ENCODE measurements at places on chromosomes 5 and 9.

- DNase-seq = no peak
Measured at GRCh38 chr5:136087961-136088871, 44.4 kb upstream of the SMAD5 start.

DNA sequence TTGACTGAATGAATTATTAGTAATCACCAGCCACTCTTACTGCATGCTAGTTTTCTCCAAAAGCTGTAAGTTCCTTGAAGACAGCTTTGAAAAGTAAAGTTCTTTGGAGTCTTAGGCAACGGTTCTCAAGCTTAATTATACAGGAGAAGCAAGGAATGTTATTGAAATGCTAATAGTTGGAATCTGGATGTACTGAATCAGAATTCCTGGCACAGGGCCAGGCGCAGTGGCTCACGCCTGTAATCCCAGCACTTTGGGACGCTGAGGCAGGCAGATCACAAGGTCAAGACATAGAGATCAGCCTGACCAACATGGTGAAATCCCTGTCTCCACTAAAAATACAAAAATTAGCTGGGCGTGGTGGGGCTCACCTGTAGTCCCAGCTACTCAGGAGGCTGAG, 33.4 kb downstream of the GRIA1 start:
- peak; percentile 49 for DNase-seq

DNA sequence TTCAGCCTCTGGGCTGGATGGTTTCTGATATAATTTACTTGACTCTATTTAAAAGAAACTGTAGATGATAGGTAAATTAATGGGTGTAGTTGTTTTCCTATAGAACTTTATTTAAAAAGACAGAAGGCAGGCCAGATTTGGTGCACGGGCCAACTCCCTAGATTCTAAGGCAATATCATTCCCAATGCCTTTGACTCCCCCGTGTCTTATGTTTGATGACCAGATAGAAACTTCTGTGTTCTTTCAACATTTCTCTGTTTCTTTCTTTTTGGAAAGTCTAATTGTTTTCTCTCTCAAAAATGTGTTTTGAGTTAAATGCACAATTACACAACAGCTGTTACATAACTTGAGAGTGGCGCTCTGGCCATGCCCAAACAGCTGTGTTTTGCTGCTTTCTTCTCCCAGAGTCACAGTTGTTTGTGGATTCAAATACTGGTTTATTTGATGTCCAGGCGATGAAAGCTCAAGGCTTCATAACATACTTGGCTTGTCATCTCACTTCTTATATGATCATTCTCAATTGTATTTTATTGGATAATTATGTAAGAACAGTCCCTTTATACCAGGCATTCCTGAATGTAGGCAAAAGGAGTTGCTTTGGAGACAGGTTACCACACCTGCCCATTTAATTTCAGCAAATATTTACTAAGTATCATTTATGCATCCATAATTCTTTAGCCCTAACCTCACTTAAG, 1.7 kb upstream of the ALDH1A1 start:
- no peak for DNase-seq

DNA sequence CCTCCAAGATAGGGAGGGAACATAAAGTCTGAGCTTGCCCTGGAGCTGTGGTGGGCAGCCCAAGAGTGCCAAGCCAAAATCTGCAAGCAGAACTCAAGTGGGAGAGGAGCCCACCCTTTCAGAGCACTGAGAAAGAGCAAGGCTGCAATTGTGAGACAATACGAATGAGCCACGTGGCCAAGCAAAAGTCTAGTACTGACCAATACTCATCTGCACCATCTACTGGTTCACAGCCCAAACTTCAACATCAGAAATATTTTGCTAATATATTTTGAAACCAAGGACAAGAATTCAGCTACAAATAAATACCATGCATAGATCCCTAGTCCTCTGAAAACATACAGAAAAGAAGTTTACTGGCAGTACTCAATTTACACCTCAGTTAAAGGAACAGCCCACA, 696.2 kb upstream of the COX7C start:
- DNase-seq = no peak

DNA sequence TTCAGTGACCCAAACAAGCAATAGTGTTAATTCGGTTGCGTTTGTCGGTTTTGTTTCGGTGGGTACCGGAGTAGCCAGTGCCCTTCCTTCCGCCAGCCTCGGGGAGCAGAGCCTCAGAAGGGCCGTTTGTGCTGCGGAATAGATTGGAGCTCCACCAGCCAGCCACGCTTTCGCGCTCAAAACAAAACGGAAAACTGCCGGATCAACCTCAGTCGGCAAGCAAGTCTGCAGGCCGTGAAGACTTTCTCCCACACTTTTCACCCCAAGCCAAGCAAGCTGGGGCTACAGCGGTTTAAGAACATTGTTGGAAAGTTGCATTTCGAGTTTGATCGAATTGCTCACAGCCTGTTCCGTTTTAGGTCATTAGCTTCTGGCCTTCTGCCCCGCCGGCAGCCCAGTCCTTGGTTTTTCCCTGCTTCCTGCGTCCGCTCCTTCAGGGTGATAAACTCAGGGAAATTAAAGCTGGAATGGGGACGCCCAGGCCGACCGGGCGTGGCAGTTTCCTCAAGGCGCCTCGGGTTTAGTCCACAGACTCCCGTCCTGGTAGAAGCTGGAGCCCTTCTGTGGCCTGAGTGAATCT, 803 bp upstream of the CCNO start:
- no peak for DNase-seq

DNA sequence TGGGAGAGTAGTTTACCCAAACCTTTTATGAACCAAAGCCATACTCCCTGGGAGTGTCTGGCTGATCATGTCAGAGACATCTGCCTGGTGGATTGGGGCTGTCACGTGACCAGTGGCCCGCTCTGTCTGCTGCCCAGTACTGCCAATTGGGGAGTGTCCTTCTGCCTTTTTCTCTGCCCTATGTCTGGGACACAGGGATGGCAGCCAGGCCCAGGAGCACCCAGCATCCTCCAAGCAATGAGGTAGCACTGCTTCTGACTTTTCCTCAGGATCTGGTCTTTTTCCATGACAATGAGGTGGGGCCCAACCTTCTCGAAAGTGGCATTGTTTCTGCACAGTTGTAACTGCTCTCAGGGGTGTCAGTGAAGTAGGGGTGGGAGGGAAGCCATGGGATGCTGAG, 21.8 kb downstream of the DAPK1 start:
- DNase-seq = no peak

DNA sequence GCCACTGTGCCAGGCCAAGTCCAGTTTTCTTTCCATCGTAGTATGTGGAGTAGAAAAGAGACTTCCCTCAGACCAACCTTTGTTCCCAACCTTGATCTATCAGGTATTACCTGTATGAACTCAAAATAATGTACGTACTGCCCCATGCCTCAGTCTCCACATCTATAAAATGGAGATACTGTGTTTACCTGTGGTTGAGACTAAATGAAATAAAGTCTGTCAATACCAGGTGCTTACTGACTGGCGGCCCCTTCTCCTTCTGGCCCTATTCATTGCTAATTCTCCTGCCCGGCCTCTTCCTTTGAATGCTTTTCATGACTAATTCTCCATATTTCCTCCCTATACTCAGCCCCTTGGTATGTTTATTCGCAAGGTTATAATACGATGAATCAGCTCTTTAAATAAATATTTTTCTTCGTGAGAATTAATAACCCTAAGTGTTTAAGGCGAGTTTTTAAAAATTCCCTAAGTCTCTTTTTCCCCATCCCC, 89.6 kb upstream of the BASP1 start:
- peak; percentile 63 for DNase-seq

DNA sequence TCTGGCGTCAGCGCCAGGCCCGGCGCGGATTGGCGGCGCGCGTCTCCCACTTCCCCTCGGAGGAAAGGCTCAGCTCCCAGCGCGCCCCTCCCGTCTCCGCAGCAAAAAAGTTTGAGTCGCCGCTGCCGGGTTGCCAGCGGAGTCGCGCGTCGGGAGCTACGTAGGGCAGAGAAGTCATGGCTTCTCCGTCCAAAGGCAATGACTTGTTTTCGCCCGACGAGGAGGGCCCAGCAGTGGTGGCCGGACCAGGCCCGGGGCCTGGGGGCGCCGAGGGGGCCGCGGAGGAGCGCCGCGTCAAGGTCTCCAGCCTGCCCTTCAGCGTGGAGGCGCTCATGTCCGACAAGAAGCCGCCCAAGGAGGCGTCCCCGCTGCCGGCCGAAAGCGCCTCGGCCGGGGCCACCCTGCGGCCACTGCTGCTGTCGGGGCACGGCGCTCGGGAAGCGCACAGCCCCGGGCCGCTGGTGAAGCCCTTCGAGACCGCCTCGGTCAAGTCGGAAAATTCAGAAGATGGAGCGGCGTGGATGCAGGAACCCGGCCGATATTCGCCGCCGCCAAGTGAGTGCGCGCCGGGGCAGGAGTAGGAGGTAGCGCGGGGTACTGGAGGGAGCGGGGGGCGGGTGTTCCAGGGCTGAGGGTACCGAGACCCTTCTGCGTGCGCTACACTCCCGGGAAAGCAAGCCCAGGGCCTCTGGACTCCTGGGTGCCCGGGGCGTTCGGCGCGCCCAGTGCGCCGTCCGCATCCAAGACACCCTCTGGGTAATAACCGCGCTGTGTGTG, at the start of gene MSX2:
TSS of gene MSX2 (plus strand) at position 99 of the 777 bp plus-strand sequence. CDS start at position 177, 78 bp downstream.
- DNase-seq = peak; percentile 50

- DNase-seq = no peak
Measured at GRCh38 chr9:86893811-86894490, 53.4 kb downstream of the GAS1 start.

DNA sequence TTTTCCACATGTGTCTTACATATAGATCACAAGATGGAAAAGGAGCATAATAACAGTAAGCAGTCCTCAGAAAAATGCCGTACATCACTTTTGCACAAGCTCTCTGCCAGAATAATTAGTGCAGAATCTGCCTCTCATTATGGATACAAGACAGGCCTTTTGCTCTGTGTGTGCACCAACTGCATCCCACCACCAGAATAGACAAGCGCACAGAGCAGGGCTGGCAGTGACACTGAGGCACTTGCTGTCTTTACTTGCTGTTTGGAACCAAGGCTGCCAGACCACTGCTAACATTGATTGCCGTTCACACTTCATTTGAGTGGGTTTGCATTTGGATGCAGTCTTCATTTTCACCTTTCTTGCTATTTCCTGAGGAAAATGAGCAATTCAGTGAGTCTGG, 741.3 kb downstream of the TLE1 start:
- no peak for DNase-seq

GRCh38 chr9:125687163-125687863, 19.7 kb downstream of the MAPKAP1 start:
- DNase-seq = no peak

DNA sequence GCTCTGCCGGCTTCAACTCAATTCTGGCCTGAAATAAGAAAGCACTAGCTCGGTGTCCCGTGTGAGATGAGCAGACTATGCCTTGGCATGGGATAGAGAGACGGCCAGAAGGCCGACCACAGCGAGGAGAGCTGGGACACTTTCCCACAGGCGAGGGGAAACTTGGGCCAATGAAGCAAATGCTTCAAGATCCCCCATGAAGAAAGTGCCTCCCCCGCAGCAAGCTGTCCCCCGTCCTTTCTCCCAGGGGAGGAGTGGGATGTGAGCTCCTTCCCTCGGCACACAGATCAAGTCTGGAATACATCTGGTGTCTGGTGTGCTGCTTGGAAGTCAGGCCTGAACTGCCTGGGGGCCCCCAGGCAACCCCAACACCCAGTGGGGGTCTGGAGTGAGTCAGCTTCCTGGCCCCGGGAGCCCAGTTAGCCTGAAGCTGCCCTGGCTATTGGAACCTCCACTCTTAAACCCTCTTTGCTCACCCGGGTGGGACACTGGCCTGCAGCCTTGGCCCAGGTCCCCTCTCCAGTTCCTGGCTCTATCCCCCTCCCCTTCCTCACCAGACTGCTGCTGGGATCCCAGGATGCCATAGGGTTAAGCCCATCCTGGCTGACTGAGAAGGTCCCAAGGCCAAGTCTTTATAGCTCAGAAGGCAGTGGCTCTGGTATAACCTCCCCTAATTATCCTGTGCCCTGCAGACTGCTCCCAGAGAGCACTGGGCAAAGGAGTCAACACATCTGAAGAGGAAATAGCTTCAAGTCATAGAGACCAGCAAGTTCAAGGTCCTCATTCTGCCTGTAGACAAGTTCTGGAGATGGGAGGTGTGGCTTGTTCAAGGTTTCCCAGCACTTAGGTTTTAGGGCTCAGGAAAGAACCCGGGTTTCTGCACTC, 205.3 kb downstream of the TTLL11 start:
- DNase-seq = no peak

DNA sequence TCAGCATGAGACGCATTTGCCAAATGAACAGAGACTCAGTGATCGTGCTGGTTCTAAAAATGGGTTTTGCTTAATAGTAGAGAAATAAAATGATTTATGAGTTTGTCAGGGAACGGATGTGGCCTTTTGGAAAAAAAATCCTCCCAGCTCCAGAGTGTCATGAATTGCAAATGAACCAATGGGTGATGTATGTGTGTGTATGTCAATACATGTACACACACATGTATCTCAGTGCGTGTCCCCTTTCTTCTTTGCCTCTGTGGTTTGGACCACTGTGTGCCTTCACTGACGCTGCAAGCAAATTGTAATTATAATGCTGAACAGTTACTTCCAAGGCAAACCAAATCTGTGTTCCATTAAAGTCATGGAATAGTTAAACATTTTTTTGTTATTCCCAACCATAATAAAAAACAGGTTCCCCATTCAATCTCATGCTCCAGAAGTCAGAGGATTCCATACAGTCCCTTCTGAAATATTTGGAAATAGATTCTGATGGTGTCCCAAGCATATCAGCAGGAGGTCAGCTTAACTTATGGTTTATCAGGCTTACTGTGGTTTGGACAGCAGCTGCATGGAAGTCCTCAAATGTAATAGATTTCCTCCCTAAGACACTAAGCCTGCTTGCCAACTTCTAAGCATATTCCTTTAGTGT, 630.5 kb downstream of the ACTL7B start:
- DNase-seq = no peak

DNA sequence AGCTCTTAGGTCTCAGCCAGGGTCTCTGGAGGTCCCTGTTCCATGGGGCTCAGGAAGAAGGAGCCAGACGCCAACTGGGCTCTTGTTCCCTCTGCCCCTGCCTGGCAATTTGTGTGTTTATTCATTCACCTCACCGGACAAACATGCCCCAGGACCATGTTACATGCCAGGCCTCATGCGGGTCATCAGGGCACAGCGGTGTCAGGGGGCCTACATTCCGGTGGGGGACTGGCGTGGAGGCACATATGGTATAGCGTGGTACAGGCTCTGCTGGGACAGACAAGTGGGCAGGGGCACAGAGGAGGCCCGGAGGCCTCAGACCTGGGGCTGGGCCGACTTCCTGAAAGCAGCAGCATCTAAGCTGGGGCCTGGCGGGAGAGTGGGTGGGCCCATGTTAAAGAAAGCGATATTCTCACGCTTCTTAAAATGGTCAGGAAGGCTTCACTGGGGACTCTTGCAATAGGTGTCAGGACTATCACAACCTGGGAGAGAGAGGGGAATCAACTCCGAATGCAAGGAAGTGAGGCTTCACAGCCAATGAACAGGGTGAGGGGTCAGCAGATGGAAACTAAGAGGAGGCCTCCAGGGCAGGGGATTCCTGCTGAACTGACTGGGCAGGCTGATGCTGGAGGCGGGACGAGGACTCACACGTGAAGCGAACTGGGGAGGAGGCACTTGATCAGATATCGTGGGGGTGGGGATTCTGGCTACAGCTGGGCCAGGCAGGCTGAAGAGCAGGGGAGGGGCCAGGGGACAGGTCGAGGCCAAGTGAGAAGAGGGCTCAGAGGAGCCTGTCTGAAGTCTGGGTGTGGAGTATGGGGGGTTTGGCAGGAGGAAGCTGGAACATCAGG, 41.9 kb downstream of the NCS1 start:
- DNase-seq = no peak

GRCh38 chr9:122378236-122378635, 7.4 kb downstream of the PTGS1 start:
- no peak for DNase-seq

- no peak for DNase-seq
Measured at GRCh38 chr5:149671544-149671943, 58.6 kb upstream of the PPARGC1B start.

Measured in non-pigmented ciliary epithelial cell (primary cell).